ENCODE measurements at places on chromosomes 2 and 18.

- DNase-seq, result no peak
Measured at GRCh38 chr2:233168919-233169318, 82.6 kb upstream of the ATG16L1 start.

- DNase-seq, result no peak
Measured at GRCh38 chr2:54084600-54084999, 30.8 kb upstream of the ACYP2 start.

- no peak for DNase-seq
Measured at GRCh38 chr2:154720651-154721050, 22.2 kb downstream of the KCNJ3 start.

GRCh38 chr18:74745633-74746403 lies 148.1 kb downstream of the ZNF407 start:
- no peak for DNase-seq
